ENCODE measurements at places on chromosomes 6 and 20.

GRCh38 chr20:34082232-34082887, 29.7 kb downstream of the EIF2S2 start:
- DNase-seq, result no peak

DNA sequence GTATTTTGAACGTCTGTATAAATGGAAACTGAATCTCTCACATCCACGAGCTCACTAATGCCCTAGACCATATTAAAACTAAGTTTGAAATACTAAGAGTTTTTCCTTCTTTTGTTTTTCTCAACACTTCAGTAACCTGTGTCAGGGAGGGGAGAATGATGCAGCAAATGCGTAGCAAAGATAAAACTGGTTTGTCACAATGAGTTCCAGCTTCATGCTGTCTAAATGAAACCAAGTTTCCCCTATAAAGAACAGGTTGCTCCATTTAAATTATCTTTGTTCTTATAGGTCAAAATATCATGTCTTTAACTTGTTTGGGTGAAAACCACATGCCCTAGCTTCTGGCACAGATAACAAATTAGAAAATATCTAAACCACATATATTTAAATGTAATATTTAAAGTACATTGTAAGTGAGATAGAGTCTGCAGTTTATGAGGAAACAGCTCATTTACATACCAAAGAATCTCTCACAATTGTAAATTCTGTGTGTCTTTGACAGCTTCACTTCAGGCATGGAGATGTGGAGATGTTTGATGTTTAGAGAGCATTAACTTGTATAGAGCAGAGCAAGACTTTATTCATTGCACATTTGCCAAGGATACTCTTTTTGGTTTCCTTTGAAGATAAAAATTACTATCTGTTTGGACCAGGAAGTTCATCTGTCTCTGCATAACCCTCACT, 7.3 kb downstream of the TRDN start:
- no peak for DNase-seq

- DNase-seq, result no peak
Measured at GRCh38 chr6:23611776-23612381, 514.1 kb upstream of the NRSN1 start.

DNA sequence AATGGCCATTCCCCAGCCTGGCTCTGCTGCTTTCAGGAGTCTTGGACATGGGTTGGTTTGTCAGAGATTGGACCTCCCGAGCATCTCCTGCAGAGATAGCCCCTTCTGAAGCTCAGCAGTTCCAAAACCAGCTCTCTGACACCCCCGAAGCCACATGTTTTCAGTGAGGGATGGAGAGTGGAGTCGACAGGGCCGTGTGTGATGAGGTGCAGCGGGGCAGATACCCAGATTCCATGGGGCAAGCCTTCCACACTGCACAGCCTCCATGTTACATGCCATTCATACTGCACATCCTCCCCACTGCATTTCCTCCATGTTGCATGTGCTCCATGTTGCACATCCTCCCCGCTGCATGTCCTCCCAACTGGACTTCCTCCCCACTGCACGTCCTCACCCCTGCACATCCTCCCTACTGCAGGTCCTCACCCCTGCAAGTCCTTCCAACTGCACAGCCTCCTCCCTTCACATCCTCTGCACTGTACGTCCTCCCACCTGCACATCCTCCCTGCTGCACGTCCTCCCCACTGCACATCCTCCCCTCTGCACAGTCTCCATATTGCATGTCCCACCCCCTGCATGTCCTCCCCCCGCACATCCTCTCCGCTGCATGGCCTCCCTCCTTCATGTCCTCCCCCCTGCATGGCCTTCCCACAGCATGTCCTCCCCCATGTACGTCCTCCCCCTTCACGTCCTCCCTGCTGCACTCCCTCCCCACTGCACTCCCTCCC, 112.2 kb downstream of the SYNDIG1 start:
- DNase-seq, result no peak

DNA sequence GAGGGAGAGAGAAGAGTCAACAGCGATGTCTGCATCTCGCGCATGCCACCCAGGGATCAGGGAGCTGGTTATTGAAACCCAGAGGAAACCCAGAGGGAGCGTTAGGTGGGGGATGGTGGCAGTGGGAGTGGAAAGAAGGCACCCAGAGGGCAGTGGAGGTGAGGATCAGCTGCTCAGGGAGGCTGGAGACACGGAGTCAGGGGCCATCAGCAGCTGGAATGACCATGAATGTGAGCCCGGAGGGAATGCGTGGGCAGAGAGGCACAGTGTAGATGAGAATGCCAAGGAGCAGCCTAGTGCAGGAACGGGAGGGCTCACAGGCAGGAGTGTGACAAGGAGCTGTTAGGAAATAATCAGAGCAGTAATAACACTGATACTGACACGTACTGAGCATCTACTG, 36.2 kb downstream of the RSPO4 start:
- DNase-seq, result no peak

- no peak for DNase-seq
Measured at GRCh38 chr6:136549300-136550044, 750 bp downstream of the MAP7 start.

- no peak for DNase-seq
Measured at GRCh38 chr20:54643761-54644160, 168.4 kb downstream of the DOK5 start.

DNA sequence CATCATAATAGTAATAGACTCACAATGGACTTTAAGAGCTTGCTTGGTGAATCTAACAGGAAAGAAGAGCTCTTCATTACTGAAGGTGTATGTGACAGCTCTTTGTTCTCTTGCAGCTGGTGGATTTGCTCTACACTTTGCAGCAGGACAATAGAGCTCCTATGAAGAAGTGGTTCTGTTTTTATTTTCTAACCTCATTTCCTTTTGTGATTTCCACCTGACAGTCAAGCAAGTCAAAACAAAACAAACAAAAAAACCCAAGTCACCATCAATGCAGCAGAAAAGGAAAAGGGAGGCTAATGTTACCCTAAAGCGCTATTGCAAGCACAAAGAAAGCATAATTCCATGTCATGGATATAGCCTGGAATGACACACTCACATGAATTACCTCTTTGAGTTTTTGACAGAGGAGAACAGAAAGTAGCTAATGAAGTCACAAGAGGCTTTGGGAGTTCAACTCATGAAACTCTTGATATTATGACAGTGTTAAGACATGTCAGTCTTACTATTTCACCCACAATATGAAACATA, 1188.1 kb downstream of the EPHA7 start:
- DNase-seq, result no peak

DNA sequence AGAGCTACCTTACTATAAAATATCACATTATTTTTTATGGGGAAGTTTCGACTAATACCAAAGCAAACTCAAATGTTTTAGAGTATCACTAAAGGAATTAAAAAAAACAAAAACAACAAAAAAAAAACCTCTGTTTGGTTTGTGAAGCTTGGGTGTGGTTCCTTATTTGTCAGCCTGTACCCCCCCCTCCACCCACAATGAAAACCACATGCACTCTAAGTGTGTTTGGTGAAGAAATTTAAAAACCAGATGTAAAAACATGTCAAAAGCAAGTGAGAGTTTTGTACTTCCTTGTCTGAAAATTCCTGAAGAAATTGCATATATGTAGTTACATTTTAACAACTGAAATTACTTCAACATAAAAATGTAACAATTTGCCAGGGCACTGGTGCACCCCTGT, 3.1 kb downstream of the STK38 start:
- DNase-seq, result peak; percentile 85

GRCh38 chr6:7067305-7067704, 40.5 kb upstream of the RREB1 start:
- DNase-seq, result no peak

DNA sequence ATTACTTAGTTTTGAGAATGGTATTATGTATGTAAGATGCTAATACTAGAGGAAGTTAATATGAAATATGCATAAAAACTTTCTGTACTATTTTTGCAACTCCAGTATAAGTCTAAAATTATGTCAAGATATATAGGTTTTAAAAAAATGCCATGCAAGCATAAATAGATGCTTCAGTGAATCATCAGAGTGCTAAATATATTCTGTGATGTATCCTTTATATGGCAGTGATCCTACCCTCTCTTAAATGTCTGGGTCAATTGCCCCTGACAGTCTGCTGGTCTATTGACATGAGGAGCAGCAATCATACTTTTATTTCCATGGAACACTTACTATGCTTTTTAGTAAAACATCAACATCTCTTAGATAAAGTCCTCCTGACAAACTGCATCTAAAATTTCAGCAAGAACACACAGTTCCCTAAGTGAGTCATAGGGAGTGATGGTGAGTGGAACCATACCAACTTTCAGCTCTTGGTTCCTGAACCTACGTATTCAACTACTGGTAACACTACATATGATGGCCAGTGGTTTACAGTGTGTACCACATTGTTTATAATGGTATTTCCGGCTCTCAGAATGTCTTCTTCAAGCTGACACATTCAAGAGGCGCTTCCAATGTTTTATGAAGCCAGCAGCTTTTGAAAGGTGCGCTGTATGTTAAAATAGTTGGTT, 928.7 kb upstream of the GJE1 start:
- no peak for DNase-seq

DNA sequence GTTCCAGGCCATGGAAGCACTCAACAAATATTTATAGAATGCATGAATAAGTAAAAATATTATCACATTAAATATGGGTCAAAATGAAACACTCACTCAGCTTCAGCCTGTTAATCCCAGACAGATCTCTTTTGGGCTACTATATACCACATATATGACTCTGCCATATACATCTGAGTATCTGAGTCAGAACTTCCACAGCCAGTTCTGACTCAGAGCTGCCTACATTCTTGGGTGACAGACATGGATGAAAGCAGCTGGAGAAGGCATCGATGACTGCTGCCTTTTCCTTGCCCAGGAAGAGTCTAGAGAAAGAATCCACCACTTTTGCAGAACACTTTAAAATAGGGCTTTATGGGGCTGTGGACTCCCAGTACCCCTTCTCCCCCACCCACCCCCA, 11.5 kb upstream of the PDYN start:
- DNase-seq, result no peak

DNA sequence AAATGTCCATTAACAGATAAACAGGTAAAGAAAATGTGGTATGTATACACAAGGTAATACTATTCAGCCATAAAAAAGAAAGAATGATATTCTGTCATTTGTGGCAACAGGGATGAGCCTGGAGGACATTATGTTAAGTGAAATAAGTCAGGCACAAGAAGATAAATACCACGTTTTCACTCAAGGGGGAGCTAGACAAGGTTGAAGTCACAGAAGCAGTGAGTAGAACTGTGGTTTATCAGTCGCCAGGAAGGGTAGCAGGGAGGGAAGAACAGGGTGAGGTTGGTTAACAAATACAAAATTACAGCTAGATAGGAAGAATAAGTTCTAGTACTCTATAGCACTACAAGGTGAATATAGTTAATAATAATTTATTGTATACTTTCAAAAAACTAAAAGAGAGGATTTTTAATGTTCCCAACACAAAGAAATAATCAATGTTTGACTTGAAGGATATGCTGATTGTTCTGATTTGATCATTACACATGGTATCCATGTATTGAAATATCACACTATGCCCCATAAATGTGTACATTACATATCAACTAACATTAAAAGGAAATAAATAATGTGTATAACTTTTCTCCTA, 21.1 kb downstream of the RTN4IP1 start:
- peak; percentile 69 for DNase-seq

DNA sequence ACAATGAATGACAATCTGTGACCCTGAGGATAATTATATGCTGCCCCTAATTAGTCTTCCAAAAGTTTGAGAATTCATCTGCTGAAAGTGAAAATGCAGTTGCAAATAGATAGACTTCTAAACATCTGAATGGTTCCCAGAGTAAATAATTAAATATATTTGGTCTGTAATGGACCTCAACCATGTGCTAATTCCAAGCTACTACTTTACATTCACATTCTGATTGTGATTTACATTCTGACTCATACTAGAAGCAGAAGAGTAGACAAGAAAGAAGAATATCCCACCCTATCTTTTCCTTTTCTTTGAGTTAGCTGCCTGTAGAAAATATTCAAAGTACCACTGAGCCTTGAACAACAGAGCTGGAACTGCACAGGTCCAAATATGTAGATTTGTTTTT, 80.8 kb downstream of the PTPRK start:
- DNase-seq, result no peak

DNA sequence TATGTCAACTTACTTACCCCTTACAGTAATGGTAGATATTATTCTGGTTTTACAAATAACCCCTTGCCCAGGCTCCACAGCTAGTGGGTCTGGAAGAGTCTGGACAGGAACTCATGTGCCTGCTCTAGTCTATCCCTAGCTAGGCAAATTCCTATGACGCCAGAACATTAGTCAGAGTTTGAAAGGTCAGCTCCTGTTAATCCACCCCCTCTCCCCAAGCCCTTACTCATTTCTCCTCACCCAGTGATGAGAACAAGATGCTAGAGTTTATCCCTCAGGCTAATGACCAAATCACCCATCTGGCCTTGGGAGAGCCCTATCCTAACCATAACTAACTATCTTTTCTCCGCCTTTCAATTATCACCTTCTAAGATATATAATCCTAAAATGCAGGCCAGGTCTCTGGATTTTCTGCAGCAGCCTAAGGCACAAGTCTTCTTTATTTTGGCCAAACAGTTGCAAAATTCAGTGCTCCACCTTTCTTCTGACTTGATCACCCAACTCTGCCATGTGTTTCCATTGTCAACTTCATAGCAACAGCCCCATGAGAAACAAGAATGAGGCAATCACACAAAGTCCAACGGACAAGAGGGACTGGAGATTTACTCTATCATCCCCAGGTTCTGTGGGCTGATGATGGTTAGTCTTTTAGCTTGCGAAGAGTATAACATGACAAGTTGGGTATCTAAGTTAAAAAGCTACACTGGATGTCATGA, 113.3 kb downstream of the TASP1 start:
- DNase-seq, result no peak

- no peak for DNase-seq
Measured at GRCh38 chr6:34370361-34370760, 22.1 kb downstream of the NUDT3 start.

DNA sequence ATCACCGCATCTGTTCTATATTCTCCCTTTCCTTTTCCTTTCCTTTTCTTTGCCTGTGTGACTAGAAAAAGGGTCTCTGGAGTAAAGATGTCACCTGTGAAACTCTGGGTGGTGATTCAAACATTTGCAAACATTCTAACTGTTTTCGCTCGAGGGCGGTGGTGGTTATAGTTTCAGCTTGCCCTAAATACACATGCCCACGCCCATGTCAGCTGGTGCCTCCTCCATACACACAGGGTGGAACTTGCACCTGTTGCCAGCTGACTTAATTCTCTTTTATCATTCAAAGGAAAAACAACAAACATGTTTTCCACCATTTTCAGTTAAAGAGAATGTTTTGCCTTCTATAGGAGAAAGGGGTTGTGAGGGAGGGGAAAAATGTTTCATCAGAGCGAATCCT, 381.9 kb upstream of the ARID1B start:
- peak; percentile 79 for DNase-seq

All from CD4-positive, alpha-beta T cell treated with Interleukin-4 for 4 hours (primary cell).